ENCODE measurements at places on chromosomes 3 and 15.

- DNase-seq, result no peak
Measured at GRCh38 chr3:23019596-23020300, 183.4 kb upstream of the UBE2E2 start.

- no peak for DNase-seq
Measured at GRCh38 chr3:121477589-121477988, 68.2 kb downstream of the POLQ start.

GRCh38 chr3:112786002-112786590 lies 60.6 kb downstream of the CD200R1L start:
- no peak for DNase-seq

DNA sequence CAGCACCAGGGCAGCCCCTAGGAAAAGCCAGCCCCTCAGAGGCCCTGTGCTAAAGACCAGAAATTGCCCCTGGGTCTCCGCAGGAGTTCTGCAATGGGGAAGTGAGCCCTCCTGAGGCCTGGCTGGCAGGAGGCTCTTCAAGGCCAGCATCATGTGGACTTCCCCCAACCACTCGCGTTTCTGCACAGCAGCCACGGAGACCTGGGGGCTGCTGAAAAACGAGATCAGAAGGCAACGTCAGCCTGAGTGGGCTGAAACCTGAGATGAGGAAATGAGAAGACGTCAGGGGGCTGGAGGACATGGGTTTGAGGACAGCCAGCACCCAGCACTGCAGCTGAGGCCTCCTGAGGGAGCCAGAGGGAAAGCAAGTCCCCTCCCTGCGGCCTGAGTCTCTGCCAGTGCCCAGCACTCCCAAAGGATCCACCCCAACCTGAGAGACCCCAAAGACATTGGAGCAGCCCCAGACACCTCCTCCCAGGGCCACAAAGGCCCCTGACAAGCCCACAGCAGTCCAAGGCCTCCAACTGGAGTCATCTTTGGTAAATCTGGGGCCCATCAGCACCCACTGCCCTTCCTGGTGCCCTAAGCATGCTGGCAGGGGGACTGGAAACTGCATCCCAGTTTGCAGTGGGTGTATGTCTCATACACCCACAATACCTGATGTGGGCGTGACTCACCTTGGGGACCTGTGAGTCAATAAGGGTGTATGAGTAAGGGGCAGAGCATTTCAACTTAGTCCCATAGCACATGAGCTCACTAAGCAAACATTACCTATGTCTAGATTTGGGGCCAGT lies 29.2 kb upstream of the CYP11A1 start:
- DNase-seq, result no peak

DNA sequence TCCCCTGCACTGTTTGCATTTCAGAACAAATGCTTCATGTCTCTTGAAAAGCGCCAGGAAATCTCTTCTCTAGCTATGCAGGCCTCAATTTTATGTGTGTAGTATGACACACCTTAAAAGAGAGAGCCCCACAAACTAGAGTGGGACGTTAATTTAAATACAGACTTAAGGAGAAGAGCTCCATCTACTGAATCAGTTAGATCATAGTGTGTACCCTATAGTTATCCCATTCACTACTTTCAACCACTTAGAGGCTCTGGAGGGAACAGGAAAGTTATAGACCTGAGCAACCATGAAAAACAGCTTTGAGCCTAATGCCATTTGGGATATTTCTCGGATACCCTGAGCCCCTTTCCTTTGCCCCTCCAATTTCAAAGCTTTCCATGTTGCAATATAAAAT lies 153.7 kb downstream of the TIGIT start:
- DNase-seq, result no peak
